ENCODE measurements at places on chromosomes 3 and 15.
A peak's percentile ranks its signal among the peaks of the same experiment; 100 is the strongest.

DNA sequence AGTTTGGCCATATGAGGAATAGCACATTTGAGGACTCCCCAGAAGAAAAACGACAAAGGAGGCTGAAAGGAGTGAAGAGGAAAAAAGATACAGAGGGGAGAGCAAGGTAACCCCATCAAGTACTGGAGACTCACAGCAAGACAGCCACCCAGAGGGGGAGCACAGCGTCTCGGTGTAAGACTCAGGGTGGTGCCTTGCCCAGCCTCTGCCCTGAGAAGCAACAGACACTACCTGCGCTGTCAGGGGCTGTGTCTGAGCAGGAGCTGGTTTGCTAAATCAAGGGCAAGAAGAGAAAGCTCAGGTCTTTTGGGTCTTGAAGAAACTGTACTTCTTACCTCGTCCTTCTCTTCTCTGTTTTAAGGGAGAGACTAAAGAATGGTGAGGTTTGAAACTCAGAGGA lies 27.9 kb downstream of the FBXO45 start:
- DNase-seq = no peak

DNA sequence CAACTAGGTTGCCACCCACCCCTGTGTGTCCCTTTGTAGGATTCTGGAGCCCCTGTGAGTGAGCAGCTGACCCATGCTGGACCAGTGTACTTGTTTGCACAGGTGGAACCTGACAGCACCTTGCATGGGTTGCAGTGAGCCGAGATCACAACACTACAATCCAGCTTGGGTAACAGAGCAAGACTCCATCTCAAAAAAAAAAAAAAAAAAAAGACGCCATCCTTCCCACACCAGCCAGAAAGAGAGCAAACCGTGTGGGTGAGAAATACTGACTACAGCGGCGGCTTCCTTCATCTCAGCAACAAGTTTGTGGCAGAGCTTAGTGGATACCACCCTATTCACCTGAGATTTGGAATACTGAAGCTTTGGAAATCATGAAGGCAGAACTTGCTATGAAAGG lies 746 bp upstream of the CD80 start:
- DNase-seq = no peak

DNA sequence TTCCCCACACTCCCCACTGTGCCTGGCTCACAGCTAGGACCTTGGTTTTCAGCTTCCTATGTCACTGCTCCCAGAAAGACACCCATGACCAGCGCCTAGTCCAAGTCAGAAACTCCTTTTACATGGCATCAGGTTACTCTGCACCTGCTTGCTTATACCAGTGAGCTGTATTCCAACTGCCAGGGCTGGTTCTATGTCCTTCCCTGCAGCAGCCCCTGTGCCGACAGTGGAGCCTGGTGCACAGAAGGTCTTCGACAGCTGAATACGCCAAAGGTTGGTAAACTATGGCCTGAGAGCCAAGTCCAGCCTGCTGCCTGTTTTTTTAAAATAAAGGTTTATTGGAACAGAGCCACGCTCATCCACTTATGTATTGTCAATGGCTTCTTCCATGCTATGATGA lies 102.5 kb downstream of the IQSEC1 start:
- DNase-seq = no peak

DNA sequence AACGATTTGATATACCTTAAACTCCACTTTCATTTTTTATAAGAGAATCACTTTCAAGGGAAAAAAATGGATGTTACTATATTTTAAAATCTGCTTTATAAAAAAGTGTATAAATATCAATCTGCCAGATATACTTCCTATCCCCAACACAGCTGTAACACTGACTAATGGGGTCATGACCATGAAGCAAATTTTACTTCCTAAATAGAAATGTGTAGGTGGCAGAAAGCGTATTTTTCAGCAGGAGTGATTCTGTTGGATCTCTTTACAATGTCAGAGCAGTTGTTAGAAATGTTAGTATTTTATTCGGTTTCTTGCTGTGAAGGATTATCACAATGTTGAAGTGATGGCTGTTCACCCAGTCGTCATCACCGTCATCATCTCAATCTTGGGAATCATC lies 5.5 kb upstream of the C15orf40 start:
- no peak for DNase-seq

DNA sequence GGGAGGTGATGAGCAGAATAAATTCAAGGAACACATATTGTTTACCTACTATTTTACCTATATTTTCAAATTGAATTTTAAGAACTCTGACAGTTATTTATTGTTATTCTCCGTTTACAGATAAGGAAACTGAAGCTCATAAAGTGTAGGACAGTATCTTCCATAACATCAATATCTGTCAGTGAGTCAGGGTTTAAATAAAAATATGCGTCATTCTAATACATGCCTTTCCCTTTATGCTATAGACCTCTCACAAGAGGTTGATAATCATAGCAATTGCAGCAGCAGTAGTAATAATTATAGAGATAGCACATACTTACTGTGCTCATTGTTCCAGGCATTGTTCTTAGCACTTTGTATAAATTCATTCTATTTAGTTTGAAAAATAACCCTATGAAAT lies 101.1 kb downstream of the EPHA6 start:
- DNase-seq = no peak

DNA sequence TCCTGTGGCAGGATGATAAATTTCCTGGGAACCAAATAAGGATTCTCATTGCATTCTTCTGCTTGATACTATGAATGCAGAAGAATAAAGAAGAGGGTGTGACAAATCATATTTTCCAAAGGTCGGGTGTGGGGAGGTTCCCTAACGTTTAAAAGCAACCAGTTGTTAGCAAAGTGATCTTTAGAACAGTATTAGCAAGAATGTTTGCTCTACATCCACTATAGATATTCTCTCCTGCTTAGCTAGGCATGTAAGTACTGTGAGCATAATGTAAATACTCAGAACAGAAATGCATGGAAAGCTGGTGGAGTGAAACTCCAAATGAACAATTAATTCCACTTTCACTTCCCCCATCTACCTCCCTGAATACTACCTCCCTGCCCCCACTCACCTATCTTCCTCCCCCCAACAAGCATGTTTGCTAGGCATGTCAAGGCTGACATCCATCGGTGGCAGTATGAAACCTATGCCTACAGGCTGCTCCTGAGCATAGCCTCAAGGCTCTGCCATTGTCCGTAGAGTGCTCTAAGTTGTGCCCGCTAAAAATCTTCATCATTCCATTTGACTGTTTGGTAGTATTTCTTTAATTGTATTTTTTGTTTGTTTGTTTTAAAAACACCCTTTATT lies 329.7 kb downstream of the TIGIT start:
- DNase-seq = no peak

- DNase-seq = no peak
Observed at GRCh38 chr15:31342781-31343626, 16.4 kb downstream of the KLF13 start.

DNA sequence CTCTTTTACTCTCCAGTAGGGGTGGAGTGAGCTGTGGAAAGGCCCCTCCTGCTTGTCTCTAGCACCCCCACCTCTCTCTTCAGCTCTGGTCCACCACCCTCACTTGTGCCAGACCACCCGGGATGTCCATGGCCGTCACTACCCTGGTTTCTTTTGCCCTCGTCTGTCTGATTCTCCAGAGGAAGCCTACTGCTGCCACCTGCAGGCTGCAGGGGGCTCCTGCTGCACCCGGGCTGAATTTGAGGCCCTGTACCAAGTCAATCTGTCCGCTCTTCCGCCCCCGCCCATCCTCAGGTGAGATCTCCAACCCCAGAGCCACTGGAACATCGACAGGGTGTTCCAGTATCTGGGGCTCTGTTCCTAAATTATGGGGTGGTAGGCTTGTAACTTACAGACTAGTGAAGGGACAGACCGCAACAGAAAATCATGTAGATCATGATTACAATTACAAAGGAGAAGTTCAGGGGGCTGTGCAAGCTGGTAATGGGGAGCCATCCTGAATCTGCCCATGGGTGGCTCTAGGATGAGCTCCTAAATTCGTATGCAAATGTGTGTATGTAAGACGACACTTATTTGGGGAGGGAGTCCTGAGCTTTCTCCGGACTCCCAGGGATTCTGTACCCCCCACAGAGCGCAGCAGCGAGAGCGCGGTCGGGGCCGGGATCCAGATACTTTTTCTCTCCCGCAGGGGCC lies 683 bp upstream of the UNC45A start:
- peak; percentile 90 for DNase-seq

GRCh38 chr3:67447393-67447792 lies 207.0 kb downstream of the SUCLG2 start:
- no peak for DNase-seq

- DNase-seq = no peak
Observed at GRCh38 chr3:40278791-40279190, 30.7 kb upstream of the EIF1B start.

DNA sequence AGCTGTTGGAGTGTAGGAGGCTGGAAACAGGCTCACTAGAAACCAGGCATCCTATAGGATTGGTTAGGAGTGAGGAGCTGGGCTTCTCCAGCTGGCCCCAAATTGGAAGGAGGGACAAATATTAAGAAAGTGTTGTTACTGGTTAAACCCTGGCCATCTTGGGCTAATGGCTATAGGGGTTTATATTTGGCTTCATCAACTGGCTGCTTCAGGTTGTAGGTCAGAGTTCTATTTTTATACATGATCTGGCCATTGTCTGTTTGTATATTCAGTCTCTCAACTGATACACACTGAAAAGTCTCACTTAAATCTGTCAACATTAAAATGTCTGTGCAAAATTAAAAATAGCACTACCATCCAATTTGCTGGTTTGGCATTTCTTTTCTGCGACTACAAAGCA lies 70.2 kb upstream of the ARRDC4 start:
- no peak for DNase-seq

DNA sequence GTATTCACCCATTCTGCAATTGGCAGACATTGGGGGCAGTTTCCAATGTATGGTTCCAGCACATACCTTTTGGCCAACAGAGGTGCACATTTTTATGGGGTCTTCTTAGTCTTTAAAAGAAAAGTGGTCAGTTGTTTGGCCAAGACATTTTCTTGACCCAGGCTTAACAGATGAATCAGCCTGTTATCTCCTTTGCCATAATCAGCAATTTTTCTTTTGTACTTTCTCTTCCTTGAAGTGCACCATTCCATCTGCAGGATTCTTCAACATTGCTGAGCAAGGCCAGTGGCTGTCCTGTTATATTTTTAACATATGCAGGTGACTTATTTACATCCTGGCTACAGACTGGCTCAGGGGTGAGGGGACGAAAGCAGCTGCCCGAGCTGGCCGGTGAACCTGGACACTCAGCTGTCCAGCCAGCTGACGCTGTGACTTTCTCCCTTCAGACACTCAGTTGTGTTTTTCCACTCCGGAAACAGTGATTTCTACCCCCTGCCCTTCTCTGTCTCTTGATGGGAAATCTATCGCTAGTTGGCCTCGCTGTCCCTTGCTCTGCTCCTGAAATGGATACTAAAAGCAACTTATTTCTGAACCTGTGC lies 96.5 kb upstream of the TNFAIP8L3 start:
- no peak for DNase-seq

- DNase-seq = no peak
Observed at GRCh38 chr3:65556934-65557577, 481.7 kb downstream of the MAGI1 start.

GRCh38 chr3:50985893-50986292 lies 311.2 kb downstream of the DOCK3 start:
- no peak for DNase-seq

GRCh38 chr15:70342554-70343548 lies 245.1 kb upstream of the TLE3 start:
- DNase-seq = no peak

GRCh38 chr3:144051211-144051610 lies 79.6 kb downstream of the DIPK2A start:
- no peak for DNase-seq

- no peak for DNase-seq
Observed at GRCh38 chr3:48215466-48215865, 7.8 kb upstream of the CAMP start.

DNA sequence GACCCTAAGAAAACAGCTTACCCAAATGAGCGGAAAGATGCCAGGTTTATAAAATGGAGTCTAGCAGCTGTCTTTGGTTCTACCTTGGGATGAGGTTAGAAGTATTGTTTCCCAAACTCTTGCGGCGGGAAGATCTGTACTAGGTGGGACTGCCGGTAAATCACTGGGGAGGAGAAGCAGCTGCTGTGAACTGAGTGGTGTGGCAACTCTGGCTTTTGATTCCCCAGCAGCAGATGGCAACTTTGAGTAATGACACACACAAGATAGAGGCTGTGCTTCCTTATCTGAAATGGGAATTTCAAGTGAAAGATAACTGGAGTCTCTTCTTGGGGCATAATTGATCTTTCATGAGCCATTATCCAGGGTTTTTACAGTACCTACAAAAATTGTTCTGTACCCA lies 184.9 kb downstream of the ATG7 start:
- no peak for DNase-seq

GRCh38 chr3:170999737-171000242 lies 26.7 kb downstream of the SLC2A2 start:
- DNase-seq = no peak

DNA sequence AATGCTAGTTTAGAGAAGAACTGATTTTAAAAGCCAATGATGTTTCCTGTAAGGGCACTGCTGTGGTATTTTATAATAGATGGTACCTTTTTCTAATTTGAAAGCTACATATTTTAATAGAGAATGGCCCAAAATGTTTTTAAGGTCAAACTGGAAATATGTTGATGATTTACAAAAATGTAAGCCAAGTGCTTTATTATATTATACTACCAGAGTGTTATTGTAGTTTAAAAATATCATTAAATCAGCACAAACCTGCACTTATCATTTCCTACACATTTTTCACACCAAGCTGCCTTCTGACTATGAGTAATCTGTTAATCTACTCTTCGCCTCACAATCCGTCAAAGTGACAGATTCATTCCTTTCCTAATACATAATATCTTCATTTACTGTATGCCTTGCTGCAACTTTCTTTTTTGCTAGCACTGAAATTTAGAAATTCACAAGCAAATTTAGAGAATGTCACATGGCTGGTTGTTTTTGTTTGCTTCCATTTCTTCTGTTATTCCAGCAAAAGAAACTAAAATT lies 126.4 kb upstream of the FAM3D start:
- DNase-seq = no peak

GRCh38 chr15:41935566-41936020 lies 36.8 kb downstream of the EHD4 start:
- no peak for DNase-seq

GRCh38 chr3:119792270-119792669 lies 10.4 kb downstream of the NR1I2 start:
- no peak for DNase-seq
